Endodermal cell (in vitro differentiated cells): ENCODE measurements at places on chromosomes 1 and 21. TPM values are rescaled to one million over a fixed set of nuclear protein-coding genes. Genes with fewer than 3 reads are reported as not detected.

GRCh38 chr1:207807690-207808321, 56.0 kb downstream of the CD46 start:
- DNase-seq: peak; percentile 39

DNA sequence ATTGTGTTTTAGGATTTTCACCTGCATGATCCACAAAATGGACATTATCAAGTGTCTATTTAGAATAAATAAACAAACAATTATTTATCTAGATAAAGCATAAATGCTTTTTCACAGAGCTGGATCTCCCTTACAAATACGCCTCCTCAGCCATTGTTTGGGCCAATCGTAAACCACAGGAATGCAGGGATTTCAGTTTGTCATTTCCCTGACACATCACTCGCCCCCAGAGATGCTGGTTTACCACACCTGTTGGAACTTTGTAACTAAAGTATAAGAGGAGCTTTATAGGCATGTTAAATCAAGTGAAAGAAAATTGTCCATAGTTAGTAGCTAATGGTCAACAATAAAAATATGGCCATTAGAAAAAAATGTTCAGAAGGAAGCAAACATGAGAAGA, 40.3 kb downstream of the GPR88 start:
- no peak for DNase-seq

DNA sequence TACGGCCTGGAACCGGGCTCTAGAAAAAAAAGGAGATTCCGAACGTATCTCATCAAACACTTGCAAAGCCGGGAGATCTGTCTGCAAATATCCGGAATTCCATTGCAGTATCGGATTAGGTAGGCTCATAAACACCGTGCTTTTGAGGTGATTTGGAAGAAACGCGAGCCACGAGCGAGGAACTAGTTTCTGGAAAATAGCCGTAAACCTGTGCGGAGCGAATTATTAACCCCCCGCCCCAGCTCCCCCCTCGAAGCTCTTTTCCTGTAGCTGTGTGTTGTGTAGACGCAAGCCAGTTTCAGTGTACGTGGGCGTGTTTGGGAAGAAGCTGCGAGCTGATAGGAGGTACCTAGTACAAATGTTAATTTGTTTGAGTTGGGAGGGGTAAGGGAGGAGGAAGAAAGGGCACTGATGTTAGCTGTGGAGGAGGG, 1.1 kb downstream of the RALGPS2 start:
- peak; percentile 89 for DNase-seq

DNA sequence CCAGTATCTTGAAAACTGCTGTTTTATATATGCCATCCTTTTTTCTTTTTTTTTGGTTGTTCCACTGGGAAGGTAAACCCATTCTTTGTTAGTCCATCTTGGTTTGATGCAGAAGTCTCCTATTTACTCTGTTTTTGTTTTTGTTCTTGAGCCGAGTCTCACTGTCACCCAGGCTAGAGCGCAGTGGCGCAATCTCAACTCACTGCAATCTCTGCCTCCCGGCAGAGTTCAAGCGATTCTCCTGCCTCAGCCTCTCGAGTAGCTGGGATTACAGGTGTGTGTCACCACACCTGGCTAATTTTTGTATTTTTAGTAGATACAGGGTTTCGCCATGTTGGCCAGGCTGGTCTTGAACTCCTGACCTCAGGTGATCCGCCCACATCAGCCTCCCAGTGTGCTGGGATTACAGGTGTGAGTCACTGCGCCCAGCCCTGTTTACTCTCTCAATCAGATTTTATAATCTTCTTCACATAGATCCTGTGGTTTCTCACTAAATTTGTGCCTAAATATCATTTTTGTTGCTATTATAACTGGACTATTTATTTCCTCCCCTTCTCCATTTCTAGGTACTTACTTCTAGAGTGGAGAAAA, 12.5 kb downstream of the SYF2 start:
- DNase-seq: no peak

FCRL5 gene
- total RNA-seq: not detected in 3 replicates

GRCh38 chr1:156368889-156369684, at the start of gene RHBG:
TSS of gene RHBG (plus strand) at chr1:156369211. CDS start at chr1:156369250, 39 bp downstream.
- peak; percentile 94 for DNase-seq

DNA sequence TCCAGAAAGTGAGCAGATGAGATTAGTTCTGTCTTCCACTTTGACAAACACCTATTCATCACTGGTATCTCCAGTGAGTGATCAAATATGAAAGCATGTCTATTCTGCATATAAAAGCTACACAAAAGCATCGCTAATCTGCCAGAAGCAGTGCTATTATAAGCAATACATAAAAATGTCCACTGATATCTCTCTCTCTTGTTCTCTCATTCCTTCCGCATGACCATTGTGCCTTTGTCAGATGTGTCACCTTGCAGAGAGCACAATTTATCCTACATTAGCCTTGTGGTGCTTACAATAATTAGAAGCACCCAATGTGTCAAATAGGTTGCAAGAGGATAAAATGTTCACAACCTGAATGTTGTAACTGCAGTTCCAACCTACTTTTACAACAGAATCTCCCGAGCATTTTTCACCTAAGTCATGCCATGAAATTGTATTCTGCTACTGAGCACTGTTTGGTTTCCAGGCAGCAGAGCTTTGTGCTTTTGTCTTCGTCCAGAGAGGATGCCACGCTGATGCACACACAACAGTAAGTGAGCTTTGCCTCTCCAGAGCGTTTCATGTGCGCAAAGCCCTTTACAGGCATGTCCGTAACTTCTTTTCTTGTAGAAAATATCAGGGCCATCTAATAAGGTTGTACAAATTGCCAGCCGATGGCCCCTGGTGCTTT, 198.7 kb upstream of the PLD5 start:
- DNase-seq: no peak

DNA sequence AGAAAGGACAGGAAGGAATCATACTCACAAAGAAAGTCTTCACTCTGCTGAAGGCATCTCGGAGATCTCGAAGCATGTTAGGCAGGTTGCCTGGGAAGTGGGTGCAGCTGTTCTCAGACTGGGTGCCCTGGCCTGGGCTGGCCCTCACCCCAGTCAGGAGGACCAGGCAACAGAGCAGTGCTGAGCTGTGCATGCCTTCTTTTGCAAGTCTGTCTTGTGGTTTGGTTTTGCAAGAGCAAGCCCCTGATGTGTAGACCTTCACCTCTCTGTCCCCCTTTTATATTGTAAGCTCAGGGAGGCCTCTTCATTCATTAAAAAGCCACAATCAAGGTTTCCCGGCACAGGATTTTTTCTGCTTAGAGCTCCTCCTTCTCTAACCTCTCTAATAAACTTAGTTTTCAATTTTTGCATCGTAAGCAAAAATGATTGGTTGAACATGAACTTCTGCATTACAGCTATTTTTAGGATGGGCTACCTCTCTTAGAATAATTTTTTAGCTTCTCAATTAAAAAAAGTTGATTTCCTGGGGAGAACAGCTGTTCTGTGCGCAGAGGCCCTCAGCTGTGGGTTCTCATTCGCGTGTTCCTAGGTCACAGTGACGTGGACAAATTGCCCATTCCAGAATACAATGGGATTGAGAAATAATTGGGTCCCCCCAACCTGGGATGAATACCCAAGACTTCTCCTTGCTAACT, at the start of gene IL10:
Gene IL10 (minus strand): TSS at position 252 of the 695 bp plus-strand sequence. CDS start 59 bp downstream, at position 193.
- DNase-seq: no peak

DNA sequence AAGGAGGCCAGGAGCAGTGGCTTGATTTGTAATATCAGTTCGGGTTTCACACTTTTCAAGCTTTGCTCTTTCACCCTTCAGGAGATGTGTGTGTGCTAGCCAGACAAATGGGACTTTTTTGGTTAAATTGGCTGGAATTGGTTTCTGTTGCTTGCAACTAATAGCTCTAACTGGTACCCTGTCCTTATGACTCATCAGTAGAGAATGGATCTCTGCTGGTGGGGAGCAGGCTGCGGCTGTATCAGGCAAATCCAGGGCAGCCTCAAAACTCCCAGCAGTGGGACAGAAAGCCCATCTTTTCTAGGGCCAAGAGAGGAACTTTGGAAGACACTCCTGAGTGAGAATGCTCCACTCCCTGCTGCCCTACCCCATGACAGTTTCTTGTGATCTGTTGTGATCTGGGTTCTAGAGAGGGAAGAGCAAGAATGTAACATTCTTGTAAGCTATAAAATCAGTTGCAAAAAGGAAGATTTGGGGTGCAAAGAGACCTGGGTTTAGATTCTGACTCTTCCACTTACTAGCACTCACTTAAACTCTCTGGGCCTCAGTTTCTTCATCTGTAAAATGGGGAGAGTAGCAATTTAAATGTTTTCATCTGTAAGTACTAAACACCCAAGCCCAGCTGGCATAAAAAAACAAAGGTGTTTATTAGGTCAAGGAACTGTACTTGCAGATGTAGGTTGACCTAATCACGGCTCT, 257.0 kb upstream of the TMEM51 start:
- no peak for DNase-seq
